ENCODE measurements at places on chromosomes 6 and 20.

DNA sequence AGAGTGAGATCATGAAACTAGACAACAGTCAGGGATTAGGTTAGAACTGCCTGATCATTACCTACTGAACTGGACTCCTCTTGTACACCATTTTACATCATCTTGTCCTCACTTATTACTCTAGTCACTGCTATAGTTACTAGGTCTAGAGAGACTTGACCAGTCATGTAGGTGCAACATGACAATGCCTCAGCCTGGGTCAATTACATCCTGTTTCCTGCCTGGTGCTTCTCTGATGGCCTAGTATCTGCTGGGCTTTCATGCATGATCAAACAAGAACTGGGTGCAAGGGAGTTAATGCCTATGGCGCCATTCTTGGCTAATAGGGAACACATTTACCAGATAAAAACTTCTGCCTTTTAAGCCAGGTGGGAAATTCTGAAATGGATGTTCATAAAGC, 39.2 kb upstream of the MMS22L start:
- no peak for DNase-seq

DNA sequence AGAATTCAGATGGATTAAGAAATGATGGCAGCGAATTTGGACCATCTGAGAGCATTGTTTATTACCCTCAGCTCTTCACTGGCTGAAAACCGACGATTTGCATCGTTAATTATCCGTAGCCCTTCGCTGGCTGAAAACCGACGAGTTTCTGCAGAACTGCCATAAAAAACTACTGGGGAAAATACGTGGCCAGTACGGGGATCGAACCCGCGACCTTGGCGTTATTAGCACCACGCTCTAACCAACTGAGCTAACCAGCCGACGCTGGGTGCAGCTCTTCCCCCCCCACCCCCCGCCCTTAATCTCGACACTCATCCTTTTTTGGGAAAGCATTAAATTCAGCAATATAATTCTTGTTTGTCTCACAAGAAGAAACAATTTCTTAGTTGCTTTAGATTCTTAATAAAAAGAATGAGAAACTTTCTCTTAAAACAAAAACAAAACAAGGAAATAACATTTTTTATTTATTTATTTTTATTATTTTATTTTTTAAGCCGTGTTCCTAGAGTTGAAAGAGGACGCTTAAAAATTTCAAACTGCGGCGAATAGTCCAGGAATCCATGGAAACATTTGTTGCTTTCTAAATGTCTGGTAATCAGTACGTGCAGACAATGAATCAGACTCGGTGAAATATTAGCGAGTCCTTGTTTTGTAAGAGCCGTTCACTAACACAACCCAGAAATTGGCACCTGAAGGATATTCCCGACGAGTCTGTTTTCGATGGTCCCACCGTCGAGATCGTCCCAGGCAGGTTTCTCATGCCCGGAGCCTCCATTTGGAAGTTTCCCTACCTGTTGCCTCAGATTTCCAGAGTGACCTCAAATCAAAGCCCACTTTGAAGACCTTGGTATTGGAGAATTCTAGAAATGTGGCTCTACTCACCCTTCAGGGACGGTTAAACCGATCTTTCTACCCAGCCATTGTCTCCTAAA, 27.8 kb downstream of the PRSS16 start:
- no peak for DNase-seq

DNA sequence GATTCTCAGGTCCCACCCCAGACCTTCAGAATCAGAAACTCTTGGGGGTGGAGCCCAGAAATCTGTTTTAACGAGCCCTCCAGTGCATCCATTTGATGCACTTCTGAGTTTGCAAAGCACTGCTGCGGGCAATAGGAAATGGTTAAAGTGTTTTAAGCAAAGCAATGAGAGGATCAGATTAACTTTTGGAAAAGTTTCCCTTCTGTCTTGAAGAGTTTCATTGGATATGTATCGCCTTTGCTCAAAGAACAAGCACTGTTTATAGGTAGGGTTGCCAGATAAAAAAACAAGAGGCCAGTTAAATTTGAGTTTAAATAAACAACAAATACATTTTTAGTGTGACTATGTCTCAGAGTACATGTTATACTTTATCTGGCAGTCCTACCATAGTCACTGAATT, 226.0 kb downstream of the BMP7 start:
- DNase-seq = no peak

DNA sequence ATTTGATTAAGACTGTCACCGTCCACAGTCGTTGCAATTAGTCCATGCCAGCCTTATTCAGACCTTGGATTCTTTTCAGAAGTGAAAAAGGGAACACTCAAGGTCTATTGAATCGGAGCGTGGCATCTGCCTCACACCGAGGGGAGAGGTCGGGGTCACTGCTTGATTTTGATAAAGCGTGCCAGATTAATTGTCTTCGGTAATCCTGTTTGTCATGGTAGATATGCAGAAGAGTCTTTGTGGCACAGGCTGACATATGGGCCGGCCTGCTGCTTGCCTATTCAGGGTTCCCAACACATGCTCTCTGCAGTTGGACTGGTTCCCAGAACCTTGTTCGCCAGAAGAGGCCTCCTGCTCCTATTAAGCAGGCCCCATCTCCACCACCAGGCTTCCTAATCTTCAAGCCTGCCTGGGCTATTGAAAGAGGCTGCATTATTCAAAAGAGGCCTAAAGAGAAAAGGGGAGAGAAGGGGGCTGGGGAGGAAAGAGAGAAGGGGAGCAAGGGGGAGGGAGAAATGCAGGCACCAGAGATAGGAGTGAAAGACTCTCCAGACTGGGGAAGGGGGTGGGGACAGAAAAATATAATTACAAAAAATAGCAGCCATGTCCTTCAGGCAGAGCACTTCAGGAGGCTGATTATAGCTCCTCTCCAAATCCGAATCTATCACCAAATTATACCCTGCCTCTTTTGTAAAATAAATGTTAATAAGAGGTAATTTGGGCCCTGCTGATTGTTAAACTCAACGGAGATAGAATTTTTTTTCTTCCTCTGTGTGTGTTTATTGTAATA, 611.3 kb downstream of the HDGFL1 start:
- no peak for DNase-seq

GRCh38 chr6:33014841-33015634, 5.6 kb upstream of the HLA-DOA start:
- peak; percentile 75 for DNase-seq
